ENCODE measurements at places on chromosomes 5 and 9. TPM values are rescaled to one million over a fixed set of nuclear protein-coding genes. Genes with fewer than 3 reads are reported as not detected.

NEUROG1 gene
- not detected for polyA plus RNA-seq

OTP gene
- polyA plus RNA-seq: not detected

PCDHGA7 gene
- 2.4 TPM for polyA plus RNA-seq

GRM6 gene
- polyA plus RNA-seq: 0.43 TPM

ICE1 gene
- 29.6 TPM for polyA plus RNA-seq

C9orf50 gene
- polyA plus RNA-seq: 0.16 TPM

ARL14EPL gene
- polyA plus RNA-seq: not detected

MEGF10 gene
- 46.9 TPM for polyA plus RNA-seq

NR3C1 gene
- polyA plus RNA-seq: 65.7 TPM

PDE8B gene
- 3.6 TPM for polyA plus RNA-seq

DBH gene
- polyA plus RNA-seq: 0.51 TPM

PCDHA9 gene
- polyA plus RNA-seq: 0.03 TPM

VCP gene
- 152 TPM for polyA plus RNA-seq

CDO1 gene
- polyA plus RNA-seq: 26.8 TPM

BHMT2 gene
- polyA plus RNA-seq: 2.3 TPM

PCDHGA10 gene
- polyA plus RNA-seq: 1.3 TPM

GLRA1 gene
- polyA plus RNA-seq: not detected

PCDHB8 gene
- 1.8 TPM for polyA plus RNA-seq

PCA3 gene
- 0.74 TPM for polyA plus RNA-seq

PTPN3 gene
- polyA plus RNA-seq: 2.0 TPM

POLR3G gene
- 1.3 TPM for polyA plus RNA-seq

ST8SIA4 gene
- 6.2 TPM for polyA plus RNA-seq

CTXN3 gene
- 4.3 TPM for polyA plus RNA-seq

C5orf24 gene
- polyA plus RNA-seq: 75.4 TPM

S100Z gene
- polyA plus RNA-seq: not detected

HBEGF gene
- 10.0 TPM for polyA plus RNA-seq

SPAAR gene
- 1.5 TPM for polyA plus RNA-seq

DNAI1 gene
- polyA plus RNA-seq: not detected

OLFM1 gene
- 3.6 TPM for polyA plus RNA-seq

PCDHGB2 gene
- polyA plus RNA-seq: 2.0 TPM

SLC24A2 gene
- polyA plus RNA-seq: 0.42 TPM

PCDHGA9 gene
- polyA plus RNA-seq: 4.3 TPM

BTNL3 gene
- 1.8 TPM for polyA plus RNA-seq

SLC36A2 gene
- not detected for polyA plus RNA-seq

GFI1B gene
- polyA plus RNA-seq: 0.71 TPM

FGF18 gene
- polyA plus RNA-seq: 16.5 TPM

RNF208 gene
- 3.3 TPM for polyA plus RNA-seq

PCDHGB6 gene
- 4.1 TPM for polyA plus RNA-seq

CCDC192 gene
- polyA plus RNA-seq: 0.85 TPM

TSPAN17 gene
- polyA plus RNA-seq: 26.4 TPM

TRIM7 gene
- polyA plus RNA-seq: 13.6 TPM

SVEP1 gene
- polyA plus RNA-seq: 13.7 TPM

TAF11L13 gene
- polyA plus RNA-seq: not detected

TEX48 gene
- not detected for polyA plus RNA-seq

CTNND2 gene
- 0.71 TPM for polyA plus RNA-seq

WHRN gene
- polyA plus RNA-seq: 2.6 TPM
